Glutamatergic neuron (in vitro differentiated cells): ENCODE measurements at places on chromosomes 11 and 22. TPM values are rescaled to one million over a fixed set of nuclear protein-coding genes. Genes with fewer than 3 reads are reported as not detected.

DNA sequence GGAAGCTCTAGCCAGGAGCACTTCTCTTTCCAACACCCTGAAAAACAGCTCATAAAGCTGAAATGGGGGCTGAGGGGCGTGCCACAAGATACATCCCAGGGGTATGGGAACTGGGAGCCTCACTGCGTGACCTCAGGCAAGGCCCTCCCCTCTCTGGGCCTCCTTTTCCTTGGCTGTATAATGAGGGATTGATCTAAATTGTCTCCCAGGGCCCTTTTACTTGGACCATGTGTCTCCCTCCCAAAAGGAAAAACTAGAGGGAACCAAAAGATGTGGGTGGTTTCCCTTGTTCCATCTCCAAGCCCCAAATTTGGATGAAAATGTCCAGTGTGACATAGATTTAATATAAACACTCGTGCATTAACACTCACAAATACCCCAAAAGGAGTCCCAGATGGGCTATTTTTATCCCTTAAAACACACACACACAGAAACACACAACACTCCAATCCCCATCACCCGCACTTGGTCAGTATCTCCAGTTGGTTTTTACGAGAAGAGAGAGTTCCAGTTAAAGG is 25.9 kb upstream of the SMTN start:
- H3K27ac ChIP-seq = no peak overlapping the region
- peaks cover 1% of the 10 kb centered on the region for H3K27me3 ChIP-seq
- no peaks in the 10 kb centered on the region for H3K36me3 ChIP-seq
- H3K4me3 ChIP-seq = no peak overlapping the region

GRCh38 chr11:2464451-2465165 is 19.8 kb downstream of the KCNQ1 start:
- H3K27me3 ChIP-seq = peaks cover 8% of the 10 kb centered on the region
- H3K36me3 ChIP-seq = peaks cover 4% of the 10 kb centered on the region
- DNase-seq = no peak
- H3K4me1 ChIP-seq = no peaks in the 10 kb centered on the region
- H3K4me3 ChIP-seq = no peak overlapping the region

- H3K4me3 ChIP-seq = no peak overlapping the region
- peaks cover 15% of the 10 kb centered on the region for H3K4me1 ChIP-seq
- H3K36me3 ChIP-seq = no peaks in the 10 kb centered on the region
- peaks cover 3% of the 10 kb centered on the region for H3K27me3 ChIP-seq
- DNase-seq = no peak
Measured at GRCh38 chr11:126808836-126809235, 191.7 kb downstream of the KIRREL3 start.

- peaks cover 5% of the 10 kb centered on the region for H3K27me3 ChIP-seq
- H3K4me3 ChIP-seq = no peak overlapping the region
- no peaks in the 10 kb centered on the region for H3K36me3 ChIP-seq
- no peak overlapping the region for H3K27ac ChIP-seq
Measured at GRCh38 chr11:2307501-2308331, 5.9 kb downstream of the TSPAN32 start.

Gene BATF2
- not detected for total RNA-seq

Gene SCARF2
- 3.4 TPM for total RNA-seq

Gene CCDC116
- total RNA-seq = 0.71 TPM

Gene LDHAL6A
- not detected for total RNA-seq
